ENCODE measurements at places on chromosomes 4 and X.

- no peak for DNase-seq
Measured at GRCh38 chr4:105461221-105461620, 12.6 kb downstream of the PPA2 start.

DNA sequence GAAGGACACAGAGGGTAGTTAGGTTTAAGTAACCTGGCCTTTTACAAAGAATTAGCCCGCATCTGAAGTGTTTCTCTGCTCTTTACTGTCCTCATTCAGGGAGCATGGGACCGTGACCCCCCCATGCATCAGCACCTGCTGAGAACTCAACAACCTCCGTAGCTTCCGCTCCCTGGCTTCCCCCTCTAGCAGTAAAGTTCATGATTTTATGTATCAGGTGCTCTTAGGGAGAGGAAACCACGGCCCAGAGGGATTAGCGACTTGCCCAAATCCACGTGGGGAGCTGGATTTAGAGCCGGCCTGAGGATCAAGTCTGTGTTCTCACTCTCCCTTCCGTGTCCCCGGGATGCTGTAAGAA is 284.6 kb upstream of the GATB start:
- DNase-seq: no peak

DNA sequence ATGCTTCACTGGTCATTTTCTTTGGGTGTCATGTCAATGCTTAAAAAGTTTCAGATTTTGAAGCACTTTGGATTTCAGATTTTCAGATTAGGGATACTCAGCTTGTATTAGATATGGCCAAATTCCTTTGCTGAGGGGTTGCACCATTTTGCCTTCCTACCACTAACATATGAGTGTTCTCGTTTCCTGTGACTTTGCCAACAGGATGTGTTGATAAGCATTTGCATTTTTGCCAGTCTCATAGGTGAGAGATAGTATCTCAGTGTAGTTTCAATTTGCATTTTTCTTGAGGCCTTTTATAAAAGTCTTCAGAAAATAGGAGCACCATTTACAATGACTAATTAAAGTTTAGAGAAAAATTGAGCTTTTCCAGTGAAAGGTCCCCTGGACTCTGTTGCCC is 71.6 kb upstream of the CLCN4 start:
- DNase-seq: peak; percentile 58

DNA sequence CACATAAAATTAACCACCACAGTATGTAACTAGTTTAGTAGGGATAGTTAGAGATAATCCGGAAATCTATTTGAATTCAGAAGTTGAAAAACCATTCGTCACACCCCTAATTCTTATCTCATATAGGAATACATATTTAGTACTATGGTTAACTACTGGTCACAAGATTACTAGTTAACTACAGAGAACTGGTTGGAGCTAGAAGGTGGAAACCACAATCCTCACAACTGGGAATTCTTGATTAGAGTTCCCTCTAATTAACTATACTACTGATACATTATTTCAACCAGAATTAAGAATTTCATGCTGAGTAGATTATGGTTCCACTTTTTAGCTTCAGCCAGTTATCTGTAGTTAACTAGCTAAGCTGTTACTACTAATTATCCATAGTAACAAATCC is 39.9 kb upstream of the NKAP start:
- no peak for DNase-seq

GRCh38 chr4:30416547-30416946 is 303.6 kb upstream of the PCDH7 start:
- no peak for DNase-seq

DNA sequence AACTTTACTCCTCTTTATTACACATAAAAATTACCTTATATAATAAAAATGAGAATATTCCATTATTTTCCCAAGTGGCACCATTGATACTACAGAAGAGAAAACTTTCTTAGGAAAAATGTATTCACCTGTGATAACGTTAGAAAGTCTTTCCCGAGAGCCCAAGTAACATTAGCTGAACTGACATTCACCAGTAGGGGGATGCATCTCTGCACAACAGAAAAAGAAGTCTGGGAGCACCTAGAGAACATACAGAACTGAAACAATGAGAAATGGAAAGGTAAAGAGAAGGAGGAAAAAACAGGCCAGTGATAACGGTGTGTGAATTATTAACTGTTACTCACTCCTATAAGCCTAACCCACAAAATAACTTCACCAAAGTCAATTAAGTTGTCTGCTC is 423.3 kb downstream of the CENPC start:
- DNase-seq: no peak

GRCh38 chrX:24201216-24201615 is 51.7 kb downstream of the ZFX start:
- DNase-seq: no peak

GRCh38 chrX:22139822-22140221 is 107.7 kb downstream of the PHEX start:
- no peak for DNase-seq

DNA sequence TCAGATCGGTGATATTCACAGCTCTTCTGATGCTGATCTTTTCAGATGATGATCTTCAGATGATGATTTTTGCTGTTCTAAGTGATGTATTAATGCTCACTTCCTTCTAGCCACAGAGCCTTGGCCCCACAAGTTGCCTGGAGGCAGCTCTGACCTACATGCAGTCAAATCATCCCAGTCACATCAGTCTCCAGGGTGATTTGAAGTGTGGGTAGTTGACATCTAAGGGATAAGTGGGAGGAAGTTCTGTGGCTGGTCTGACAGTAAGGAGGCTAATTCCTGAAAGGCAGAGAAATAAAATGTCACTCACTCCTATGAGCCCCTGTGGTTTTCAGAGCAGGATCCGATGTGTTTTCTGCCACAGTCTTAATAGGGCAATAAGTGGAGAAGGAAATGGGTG is 79.8 kb upstream of the RPL34 start:
- no peak for DNase-seq

DNA sequence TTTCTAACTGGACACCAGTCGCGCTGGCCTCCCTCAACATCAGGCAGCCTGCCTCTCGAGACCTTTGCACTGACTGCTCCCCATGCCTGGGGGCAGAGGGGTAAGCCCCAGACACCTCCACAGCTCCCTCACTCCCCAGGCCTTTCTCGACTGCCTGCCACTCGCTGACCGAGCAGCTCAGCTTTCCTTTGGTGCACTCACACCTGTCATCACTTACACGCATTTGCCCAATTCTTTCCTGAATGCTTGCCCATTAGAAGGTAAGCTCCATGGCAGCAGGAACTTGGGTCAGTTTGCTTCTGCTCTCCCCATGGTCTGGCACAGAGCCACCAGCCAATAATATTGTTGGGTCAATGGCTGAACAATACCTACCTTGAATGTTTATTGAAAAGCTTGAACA is 32.2 kb upstream of the PROM1 start:
- no peak for DNase-seq

- no peak for DNase-seq
Measured at GRCh38 chr4:62640296-62640695, 1440.2 kb downstream of the ADGRL3 start.

DNA sequence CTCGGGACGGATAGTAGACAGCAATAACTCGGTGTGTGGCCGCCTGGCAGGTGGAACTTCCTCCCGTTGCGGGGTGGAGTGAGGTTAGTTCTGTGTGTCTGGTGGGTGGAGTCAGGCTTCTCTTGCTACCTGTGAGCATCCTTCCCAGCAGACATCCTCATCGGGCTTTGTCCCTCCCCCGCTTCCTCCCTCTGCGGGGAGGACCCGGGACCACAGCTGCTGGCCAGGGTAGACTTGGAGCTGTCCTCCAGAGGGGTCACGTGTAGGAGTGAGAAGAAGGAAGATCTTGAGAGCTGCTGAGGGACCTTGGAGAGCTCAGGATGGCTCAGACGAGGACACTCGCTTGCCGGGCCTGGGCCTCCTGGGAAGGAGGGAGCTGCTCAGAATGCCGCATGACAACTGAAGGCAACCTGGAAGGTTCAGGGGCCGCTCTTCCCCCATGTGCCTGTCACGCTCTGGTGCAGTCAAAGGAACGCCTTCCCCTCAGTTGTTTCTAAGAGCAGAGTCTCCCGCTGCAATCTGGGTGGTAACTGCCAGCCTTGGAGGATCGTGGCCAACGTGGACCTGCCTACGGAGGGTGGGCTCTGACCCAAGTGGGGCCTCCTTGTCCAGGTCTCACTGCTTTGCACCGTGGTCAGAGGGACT is 5.7 kb upstream of the MSANTD1 start:
- DNase-seq: no peak

DNA sequence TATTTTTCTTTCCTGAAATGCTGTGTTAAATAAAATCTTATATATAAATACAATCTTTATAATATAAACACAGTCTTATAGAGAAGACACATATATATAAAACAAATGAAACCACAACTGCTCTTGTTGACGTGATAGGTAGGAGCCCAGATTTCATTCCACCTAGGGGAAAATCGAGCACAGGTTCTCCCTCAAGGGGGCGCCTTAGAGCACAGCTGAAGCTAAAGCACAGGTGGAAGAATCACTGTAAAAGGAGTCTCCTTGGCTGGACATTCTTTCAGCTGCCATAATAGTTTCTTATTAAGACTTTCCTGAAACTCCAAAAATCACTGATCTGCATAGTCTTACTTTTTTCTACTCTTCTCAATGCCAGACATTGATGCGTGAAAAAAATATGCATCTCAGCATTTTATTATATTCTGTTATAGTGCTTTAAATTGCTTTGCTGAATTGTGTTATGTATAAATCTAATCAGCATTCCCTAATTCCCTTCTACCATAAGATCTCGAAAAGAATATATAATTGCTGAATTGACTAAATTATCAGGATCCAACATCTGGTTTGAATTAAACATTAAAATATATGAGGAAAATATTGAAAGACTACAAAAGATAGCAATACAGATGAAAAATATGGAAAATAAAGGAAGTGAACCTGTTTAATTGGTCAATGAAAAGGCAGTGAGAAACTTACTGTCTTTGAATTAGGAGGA is 25.5 kb upstream of the RXFP1 start:
- peak; percentile 27 for DNase-seq

GRCh38 chr4:164508771-164509170 is 245.2 kb upstream of the SMIM31 start:
- DNase-seq: no peak

DNA sequence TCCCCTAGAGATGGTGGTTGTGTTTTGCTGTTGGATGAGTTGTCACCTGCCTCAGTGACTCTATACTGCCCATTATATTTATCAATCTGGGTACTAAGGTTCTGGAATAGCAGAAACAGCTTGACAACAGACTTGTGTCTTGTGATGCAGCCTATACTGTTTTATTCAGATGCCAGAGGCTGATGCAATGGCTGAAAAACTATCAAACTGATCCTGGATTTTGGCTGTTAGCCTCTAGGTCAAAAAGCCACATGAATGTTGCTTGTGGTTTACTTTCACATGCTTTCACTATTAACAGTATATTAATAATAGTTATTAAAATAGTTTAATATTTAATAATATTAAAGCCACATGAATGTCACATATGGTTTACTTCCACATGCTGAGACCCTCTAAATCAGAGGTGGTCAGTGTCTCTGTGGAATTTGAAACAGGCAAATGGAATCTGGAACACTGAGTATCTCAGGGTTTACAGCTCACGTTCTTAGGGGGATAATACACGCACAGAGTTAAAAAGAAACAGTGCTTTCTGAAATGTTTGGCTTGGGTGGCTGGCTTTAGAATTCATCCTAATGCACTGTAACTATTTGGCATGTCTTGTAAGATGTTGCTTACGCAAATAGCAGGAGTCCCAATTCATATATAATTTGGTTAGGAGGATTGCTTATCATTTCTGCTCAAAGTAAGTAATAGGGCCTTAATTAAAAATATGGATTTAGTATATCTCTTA is 82.5 kb upstream of the LCORL start:
- no peak for DNase-seq

- DNase-seq: no peak
Measured at GRCh38 chrX:40663078-40663740, 15.8 kb upstream of the CXorf38 start.

- no peak for DNase-seq
Measured at GRCh38 chr4:148514581-148514980, 72.4 kb upstream of the NR3C2 start.

Data from thymus (tissue), 14 donors.